GM23248 (cell line): ENCODE measurements at places on chromosomes 16 and 17.

- peaks cover 48% of the 10 kb centered on the region for H3K27me3 ChIP-seq
- peaks cover 12% of the 10 kb centered on the region for H3K4me1 ChIP-seq
- H3K27ac ChIP-seq, result no peak overlapping the region
- H3K36me3 ChIP-seq, result no peaks in the 10 kb centered on the region
- H3K4me3 ChIP-seq, result no peak overlapping the region
- DNase-seq, result no peak
Measured at GRCh38 chr17:28466001-28466400, 7.4 kb upstream of the SLC13A2 start.

GRCh38 chr17:81306898-81307510, 11.9 kb upstream of the SLC38A10 start:
- no peak overlapping the region for H3K4me3 ChIP-seq
- no peaks in the 10 kb centered on the region for H3K36me3 ChIP-seq
- DNase-seq, result no peak
- no peaks in the 10 kb centered on the region for H3K27me3 ChIP-seq

DNA sequence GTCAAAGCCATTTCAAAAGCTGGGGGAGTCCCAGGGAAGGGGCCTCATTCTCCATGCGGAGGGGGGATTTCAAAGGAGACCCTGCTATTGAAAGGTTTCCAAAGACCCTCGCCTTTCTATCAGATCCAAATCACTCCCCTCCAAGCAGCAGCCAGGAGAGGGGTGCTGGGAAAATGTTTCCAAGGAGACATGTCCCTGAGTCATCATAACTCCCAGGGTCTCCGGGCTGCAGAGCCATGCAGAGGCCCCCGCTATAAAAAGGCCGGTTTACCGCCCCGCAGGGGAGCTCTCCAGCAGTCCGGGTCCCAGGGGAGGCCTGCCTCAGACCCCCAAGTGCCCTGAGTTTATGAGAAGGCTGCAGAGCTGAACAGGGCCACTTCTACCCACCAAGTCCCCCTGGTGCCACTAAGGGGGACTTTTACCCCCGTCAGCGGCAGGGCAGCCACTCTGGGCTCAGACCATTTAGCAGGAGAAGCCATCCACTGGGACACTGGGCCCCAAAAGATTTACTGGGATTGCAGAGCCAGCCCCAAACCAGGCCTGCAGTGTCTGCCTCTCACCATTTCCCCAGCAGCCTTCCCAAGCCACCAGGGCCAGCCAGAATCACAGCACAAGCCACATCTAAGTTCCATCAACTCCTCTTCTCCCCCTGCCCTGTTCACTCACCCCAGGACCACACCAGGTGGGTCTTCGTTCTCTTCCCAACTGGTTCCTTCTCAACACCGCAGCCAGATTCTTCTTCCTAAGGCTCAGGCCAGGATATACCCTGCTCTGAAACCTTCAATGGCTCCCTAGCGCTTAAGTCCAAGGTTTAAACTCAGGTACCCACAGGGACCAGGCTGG, 234.4 kb downstream of the ZNF423 start:
- peaks cover 12% of the 10 kb centered on the region for H3K4me1 ChIP-seq
- H3K36me3 ChIP-seq, result no peaks in the 10 kb centered on the region
- no peak for DNase-seq
- H3K27ac ChIP-seq, result no peak overlapping the region
- H3K27me3 ChIP-seq, result no peaks in the 10 kb centered on the region
- H3K4me3 ChIP-seq, result no peak overlapping the region

- peaks cover 23% of the 10 kb centered on the region for H3K4me1 ChIP-seq
- H3K36me3 ChIP-seq, result no peaks in the 10 kb centered on the region
- H3K27me3 ChIP-seq, result no peaks in the 10 kb centered on the region
- no peak for DNase-seq
Measured at GRCh38 chr16:86365513-86366273, 144.6 kb upstream of the FOXF1 start.

DNA sequence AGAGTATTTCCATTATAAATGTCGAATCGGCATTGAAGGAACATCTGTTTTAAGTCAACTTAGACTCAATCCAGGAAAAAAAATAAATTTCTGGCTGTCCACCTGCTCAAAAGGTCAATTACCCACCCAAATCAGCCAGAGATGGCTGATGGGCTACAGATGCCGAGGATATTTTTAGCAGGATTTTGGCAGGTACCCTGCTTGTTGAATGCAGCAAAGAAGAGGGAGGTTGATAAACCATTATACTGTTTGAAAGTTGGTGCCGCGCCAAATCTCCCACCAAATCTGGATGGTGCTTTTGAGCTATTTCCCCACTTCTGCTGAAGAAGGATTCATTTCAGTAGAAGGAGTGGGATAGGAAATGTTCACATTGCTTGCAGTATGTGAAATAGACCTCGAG, 537.7 kb downstream of the MAF start:
- no peak for DNase-seq
- H3K4me1 ChIP-seq, result no peaks in the 10 kb centered on the region
- H3K36me3 ChIP-seq, result no peaks in the 10 kb centered on the region
- H3K27ac ChIP-seq, result no peak overlapping the region
- no peak overlapping the region for H3K4me3 ChIP-seq
- H3K27me3 ChIP-seq, result no peaks in the 10 kb centered on the region

DNA sequence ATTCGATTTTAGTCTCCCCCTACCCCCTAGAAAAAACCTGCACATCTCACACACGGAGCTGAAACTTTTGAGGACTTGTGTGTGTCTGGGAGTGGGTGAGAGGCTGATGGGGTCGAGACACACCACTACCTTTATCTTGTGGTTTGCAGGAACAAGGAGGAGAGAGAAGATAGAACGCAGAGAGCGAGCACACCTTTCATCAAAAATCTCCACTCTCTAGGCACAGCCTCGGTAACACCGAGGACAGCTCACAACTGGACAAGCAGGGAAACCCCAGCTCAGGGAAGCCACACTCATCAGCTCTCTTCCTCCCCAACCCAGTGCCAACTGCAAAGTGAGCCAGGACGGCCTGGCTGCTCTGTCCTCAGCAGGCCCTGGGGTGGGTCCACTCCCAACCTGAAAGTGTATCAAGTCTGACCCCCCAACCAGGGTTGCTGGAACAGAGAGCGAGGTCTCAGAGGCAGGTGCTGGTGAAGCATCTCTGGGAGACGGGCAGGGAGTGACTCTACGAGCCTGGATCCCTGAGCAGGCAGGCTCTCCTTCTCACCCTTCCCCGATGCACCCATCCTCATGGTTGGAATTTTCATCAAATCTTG, 5.2 kb upstream of the GHDC start:
- no peaks in the 10 kb centered on the region for H3K27me3 ChIP-seq
- no peak for DNase-seq
- H3K36me3 ChIP-seq, result peaks cover 5% of the 10 kb centered on the region; the same call in 1 of the 2 replicates
- no peaks in the 10 kb centered on the region for H3K4me1 ChIP-seq

GRCh38 chr17:10031606-10032005, 126.5 kb upstream of the RCVRN start:
- peaks cover 11% of the 10 kb centered on the region for H3K4me1 ChIP-seq
- DNase-seq, result no peak
- H3K27me3 ChIP-seq, result no peaks in the 10 kb centered on the region
- no peaks in the 10 kb centered on the region for H3K36me3 ChIP-seq

- peak; percentile 64 for DNase-seq
- H3K4me3 ChIP-seq, result peak overlapping the region; percentile 71
- peaks cover 7% of the 10 kb centered on the region for H3K4me1 ChIP-seq
- no peak overlapping the region for H3K27ac ChIP-seq
- H3K27me3 ChIP-seq, result no peaks in the 10 kb centered on the region
Measured at GRCh38 chr16:11669380-11670146, 1.3 kb downstream of the SNN start.

DNA sequence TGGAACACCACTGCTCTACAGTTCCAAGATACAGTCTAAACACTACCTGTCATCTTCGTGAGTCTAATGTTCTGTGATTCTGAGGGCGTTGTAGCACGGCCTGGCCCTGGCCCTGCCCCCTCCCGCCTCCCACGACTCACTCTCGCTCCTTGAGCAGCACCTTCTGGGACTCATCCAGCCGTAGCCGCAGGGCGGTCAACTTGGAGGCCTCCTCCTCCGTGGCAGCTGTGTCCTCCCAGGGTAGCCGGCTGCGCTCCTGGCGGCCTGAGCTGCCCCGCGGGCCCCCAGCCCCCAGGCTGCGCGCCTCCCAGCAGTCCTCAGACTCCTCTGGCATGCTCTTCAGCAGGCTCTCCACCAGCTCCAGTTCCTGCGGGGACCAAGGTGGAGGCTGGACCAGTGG, 10.6 kb downstream of the CCDC102A start:
- H3K4me1 ChIP-seq, result peaks cover 5% of the 10 kb centered on the region
- no peak overlapping the region for H3K4me3 ChIP-seq
- no peaks in the 10 kb centered on the region for H3K27me3 ChIP-seq
- no peak overlapping the region for H3K27ac ChIP-seq
- no peak for DNase-seq

GRCh38 chr17:57885148-57885915, 35.5 kb upstream of the MRPS23 start:
- peaks cover 45% of the 10 kb centered on the region for H3K4me1 ChIP-seq
- no peak overlapping the region for H3K27ac ChIP-seq
- no peak overlapping the region for H3K4me3 ChIP-seq

- no peak overlapping the region for H3K4me3 ChIP-seq
- no peaks in the 10 kb centered on the region for H3K27me3 ChIP-seq
- H3K4me1 ChIP-seq, result peaks cover 9% of the 10 kb centered on the region
- no peak overlapping the region for H3K27ac ChIP-seq
- no peak for DNase-seq
Measured at GRCh38 chr16:14358697-14359305, 271.3 kb downstream of the PARN start.

DNA sequence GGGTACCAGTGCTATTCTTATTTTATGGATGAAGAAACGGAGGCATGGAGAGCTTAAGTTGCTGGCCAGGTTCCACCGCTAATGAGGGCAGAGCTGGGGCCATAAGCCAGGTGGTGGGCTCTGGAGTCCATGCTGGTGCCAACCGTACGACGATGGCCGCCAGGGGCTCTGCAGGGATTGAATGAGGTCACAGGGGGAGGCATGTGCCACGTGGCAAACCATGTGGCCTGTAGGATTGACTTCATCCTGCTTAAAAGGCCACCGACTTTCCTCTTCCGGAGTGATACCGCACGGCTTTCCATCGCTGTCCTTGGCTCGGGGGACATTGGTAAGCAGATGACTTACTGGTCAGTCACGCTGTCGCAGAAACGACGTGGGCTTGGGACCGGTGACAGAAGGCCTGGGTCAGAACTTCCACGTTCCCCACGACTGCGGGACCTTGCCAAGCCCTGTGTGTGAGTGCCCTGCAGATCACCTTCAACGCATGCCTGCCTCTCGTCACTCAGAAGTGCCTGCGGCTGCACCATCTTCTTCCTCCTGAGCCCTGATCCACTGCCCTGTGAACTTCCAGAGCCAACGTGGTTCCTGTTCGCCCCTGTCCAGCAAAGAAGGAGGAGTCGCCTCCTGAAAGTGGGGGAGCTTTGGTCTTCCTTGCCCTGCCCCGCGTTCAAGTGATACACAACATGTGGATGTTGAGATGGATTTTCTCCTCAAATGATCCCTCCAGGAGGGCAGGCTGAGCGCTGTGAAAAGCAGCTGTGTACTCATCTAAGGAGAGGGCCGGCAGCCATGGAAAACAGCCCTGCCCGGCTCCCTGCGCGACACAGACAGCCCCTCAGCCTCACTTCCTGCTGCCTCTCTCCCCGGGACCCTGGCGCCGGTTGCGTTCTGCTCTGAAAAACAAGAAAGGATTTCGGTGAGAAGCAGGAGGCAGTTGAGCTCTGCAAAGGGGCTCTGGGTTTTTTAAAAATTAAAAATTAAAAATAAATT, 176.7 kb downstream of the C16orf95 start:
- no peak for DNase-seq
- no peak overlapping the region for H3K27ac ChIP-seq
- no peaks in the 10 kb centered on the region for H3K36me3 ChIP-seq
- no peaks in the 10 kb centered on the region for H3K4me1 ChIP-seq

DNA sequence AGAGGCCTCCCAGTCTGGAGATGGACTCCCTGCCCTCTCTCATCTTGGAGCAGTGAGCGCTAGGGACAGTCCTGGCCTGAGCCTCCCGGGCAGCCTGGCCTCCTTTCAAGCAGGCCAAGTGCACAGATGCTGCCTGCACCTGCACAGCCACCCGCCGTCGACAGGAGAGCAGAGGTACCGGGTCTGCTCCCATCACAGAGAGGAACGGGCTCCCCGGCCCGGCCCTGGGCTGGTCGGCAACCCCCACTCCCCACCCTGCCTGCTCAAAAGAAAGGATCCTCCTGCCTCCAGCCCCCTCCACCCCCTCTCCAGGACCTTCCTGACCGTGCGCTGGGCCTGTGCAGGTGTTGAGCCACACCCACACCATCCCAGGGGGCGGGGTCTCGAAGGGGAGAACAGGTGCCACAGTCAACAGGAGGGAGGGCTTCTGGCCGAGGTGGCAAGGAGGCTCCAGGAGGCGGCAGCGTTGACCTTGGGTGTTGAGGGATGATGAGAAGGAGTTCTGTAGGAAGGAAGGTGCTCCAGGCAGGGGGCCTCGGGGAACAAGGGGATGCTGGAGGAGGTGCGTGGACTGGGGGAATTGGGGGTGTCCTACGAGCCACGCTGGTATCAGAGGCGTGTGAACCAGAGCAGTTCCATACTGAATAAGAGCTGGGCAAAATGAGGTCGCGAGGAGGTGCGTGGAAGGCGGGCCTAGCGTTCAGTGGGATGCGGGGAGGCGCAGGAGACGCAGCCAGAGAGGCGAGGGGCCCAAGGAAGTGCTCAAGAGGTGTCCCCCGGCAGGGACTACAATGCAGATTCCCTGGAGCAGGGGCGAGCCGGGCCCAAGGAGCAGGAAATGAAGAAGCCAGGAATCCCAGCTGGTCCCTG, 967 bp upstream of the CDH15 start:
- H3K36me3 ChIP-seq, result no peaks in the 10 kb centered on the region
- H3K4me3 ChIP-seq, result no peak overlapping the region
- H3K27me3 ChIP-seq, result no peaks in the 10 kb centered on the region; the same call in 1 of the 2 replicates
- no peak for DNase-seq

DNA sequence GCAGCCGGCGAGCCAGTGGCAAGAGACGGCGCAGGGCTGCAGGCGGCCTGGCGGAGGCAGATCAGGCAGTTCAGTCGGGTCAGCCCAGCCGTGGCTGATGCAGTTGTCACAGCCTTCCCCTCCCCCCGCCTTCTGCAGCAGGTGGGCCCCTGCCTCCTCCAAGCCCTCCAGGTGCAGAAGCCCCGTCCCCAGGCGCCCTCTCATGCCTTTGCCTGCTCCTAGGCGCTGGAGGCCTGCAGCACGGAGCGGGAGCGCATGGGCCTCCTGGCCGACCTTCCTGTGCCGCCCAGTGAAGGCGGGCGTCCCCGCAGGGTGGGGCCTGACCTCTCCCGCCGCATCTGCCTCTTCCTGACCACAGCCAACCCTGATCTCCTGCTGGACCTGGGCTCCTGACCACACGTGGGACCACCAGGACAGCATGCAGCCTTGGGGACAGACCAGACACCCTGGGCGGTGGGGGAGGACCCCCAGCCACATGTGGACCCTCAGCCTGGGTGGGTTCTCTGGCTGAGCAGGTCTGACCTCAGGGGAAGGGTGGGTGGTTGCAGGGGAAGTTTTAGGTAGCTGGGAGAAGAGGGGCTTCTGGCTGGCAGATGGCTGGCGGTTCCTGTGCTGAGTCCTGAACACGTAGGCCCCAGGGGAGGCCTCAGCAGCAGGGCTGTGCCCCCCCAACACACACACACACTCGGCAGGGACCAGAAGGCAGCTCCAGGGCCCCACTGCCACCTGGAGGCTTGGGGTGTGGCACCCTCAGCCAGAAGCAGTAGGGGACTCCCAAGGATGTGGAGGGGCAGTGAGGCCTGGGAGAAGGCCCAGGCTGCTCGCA, 3.1 kb upstream of the MRPS34 start:
- no peak for DNase-seq
- H3K27ac ChIP-seq, result no peak overlapping the region
- H3K36me3 ChIP-seq, result no peaks in the 10 kb centered on the region
- H3K27me3 ChIP-seq, result no peaks in the 10 kb centered on the region
- H3K4me1 ChIP-seq, result 0 out of 2 replicates have a peak, but pooled peaks cover 5% of the 10 kb centered on the region

- no peak overlapping the region for H3K4me3 ChIP-seq
- no peaks in the 10 kb centered on the region for H3K27me3 ChIP-seq
- no peaks in the 10 kb centered on the region for H3K36me3 ChIP-seq
- H3K27ac ChIP-seq, result no peak overlapping the region
- peaks cover 37% of the 10 kb centered on the region for H3K4me1 ChIP-seq
- DNase-seq, result no peak
Measured at GRCh38 chr17:77479372-77480198, 338.8 kb downstream of the SEC14L1 start.
